Ovary (tissue), 10 donors: ENCODE measurements at places on chromosomes 12 and 14. TPM values are rescaled to one million over a fixed set of nuclear protein-coding genes. Genes with fewer than 3 reads are reported as not detected.

JAG2 gene
- total RNA-seq = 2.5 TPM

APOLD1 gene
- 8.9 TPM for total RNA-seq

TMEM229B gene
- 3.5 TPM for total RNA-seq

HCAR1 gene
- total RNA-seq = 0.48 TPM

USP44 gene
- 1.6 TPM for total RNA-seq

SSPN gene
- total RNA-seq = 44.2 TPM

RPS6KA5 gene
- total RNA-seq = 8.4 TPM

CHGA gene
- total RNA-seq = 0.48 TPM

ACACB gene
- total RNA-seq = 27.1 TPM

- H3K27me3 ChIP-seq = no peaks in the 10 kb centered on the region
- peak overlapping the region; percentile 77 for H3K4me3 ChIP-seq
- no peaks in the 10 kb centered on the region for H3K36me3 ChIP-seq
- H3K27ac ChIP-seq = peak overlapping the region; percentile 81
These were observed 691 bp downstream of the SLC2A13 start for GRCh38 chr12:40105265-40105514.

- no peaks in the 10 kb centered on the region for H3K36me3 ChIP-seq
- H3K27ac ChIP-seq = no peak overlapping the region
- H3K4me3 ChIP-seq = no peak overlapping the region
- H3K4me1 ChIP-seq = no peaks in the 10 kb centered on the region
- H3K27me3 ChIP-seq = no peaks in the 10 kb centered on the region
- no peak for DNase-seq
These were observed 36.7 kb upstream of the NKX2-8 start for GRCh38 chr14:36619131-36619530.

- H3K4me3 ChIP-seq = no peak overlapping the region
- DNase-seq = no peak
- H3K27me3 ChIP-seq = no peaks in the 10 kb centered on the region
- no peaks in the 10 kb centered on the region for H3K36me3 ChIP-seq
These were observed 313.3 kb downstream of the DUSP6 start for GRCh38 chr12:89038831-89039512.

DNA sequence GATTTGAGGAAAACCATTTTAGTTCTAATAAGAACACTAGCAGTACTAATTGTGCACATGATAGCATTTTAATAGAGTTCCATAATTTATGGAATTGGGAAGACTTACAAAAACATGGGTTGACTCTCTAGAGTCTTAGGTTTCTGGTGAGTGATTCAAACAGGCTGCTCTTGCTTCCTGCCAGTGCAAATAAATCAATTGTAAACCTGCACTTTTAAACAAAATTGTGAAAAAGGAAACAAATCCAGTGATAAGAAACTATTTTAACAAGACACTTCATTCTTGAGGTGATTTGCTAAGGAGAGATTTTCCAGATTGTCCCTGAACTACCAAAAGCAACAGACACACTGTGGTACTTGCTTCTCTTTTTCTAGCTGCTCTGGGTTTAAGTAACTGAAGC is 112.2 kb downstream of the CACNA1C start:
- no peak overlapping the region for H3K27ac ChIP-seq
- H3K27me3 ChIP-seq = no peaks in the 10 kb centered on the region
- no peak for DNase-seq
- peaks cover 14% of the 10 kb centered on the region for H3K4me1 ChIP-seq
- no peak overlapping the region for H3K4me3 ChIP-seq

DNA sequence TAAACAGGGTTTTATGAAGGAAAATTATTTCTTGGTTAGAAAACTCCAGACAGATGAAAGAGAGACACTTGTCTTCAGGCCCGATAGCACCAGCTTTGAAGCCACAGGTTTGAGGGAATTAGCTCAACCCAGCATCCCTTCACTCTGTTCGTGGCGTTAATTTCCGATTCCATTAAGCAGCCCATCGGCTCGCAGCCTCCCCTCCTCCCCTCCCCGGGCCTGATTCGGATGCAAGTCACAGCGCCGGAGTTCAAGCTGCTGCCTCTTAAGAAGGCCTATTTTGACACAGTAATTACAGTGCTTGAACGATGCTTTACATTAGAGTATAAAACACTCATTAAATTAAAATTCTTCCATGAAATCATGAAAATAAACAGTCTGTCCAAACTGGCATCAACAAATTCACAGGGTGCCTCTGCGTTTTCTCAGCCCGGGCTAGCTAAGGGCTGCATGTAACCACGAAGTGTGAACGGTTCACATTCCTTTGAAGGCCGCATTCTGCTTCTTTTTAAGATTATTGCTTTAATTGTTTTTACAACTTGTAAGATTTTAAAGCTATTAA is 145.8 kb downstream of the DICER1 start:
- H3K36me3 ChIP-seq = no peaks in the 10 kb centered on the region
- H3K4me3 ChIP-seq = no peak overlapping the region
- no peak overlapping the region for H3K27ac ChIP-seq
- DNase-seq = no peak
- H3K4me1 ChIP-seq = peaks cover 4% of the 10 kb centered on the region

DNA sequence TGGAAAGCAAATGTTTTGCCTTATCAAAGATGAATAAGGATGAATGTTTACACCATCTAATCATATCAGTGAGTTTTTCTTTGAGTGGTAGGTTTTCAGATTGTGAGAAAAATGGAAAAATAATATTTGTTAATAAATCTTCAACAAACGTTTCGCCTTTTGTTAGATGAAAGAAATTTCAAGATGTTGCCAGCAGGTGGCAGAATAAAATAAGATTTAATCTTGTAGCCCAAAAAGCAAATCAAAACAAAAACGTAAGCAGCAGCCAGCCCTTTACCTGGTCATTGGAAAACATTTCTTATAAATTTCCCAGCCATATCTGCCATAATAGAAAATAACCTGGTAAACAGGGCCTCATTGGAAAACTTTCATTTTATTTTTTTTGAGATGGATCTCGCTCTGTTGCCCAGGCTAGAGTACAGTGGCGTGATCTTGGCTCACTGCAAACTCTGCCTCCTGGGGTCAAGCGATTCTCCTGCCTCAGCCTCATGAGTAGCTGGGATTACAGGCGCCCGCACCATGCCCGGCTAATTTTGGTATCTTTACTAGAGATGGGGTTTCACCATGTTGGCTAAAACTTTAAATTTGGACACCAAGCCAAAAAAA is 15.4 kb upstream of the TMEM120B start:
- H3K27ac ChIP-seq = no peak overlapping the region
- H3K27me3 ChIP-seq = no peaks in the 10 kb centered on the region
- H3K4me3 ChIP-seq = no peak overlapping the region
- no peaks in the 10 kb centered on the region for H3K4me1 ChIP-seq
- no peak for DNase-seq

GRCh38 chr12:23855813-23856212 is 93.7 kb downstream of the SOX5 start:
- H3K36me3 ChIP-seq = no peaks in the 10 kb centered on the region
- no peaks in the 10 kb centered on the region for H3K4me1 ChIP-seq
- H3K4me3 ChIP-seq = no peak overlapping the region
- no peak for DNase-seq
- no peaks in the 10 kb centered on the region for H3K27me3 ChIP-seq

- no peaks in the 10 kb centered on the region for H3K36me3 ChIP-seq
- no peak overlapping the region for H3K27ac ChIP-seq
- DNase-seq = no peak
These were observed 187.3 kb upstream of the RMST start for GRCh38 chr12:97275256-97275655.

DNA sequence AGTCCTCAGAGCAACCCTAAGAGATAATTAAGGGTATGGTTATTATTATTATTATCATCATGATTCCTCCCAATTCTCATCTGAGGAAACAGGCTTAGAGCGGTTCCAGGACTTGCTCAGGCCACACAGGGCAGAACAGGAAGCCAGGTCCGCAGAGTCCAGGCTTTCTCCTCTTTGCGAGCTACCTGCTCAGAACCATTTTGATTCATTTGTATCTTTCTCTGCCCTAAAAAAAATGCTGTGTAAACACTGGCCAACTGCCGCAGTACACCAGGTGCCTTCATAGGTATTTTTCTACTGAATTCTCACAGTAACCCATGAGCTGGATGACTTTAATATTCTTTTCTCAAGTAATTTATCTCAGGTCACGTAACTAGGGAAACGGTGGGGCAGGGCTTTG is 45.3 kb downstream of the ST8SIA1 start:
- H3K27ac ChIP-seq = no peak overlapping the region
- no peak overlapping the region for H3K4me3 ChIP-seq
- no peak for DNase-seq
- no peaks in the 10 kb centered on the region for H3K36me3 ChIP-seq
- H3K27me3 ChIP-seq = no peaks in the 10 kb centered on the region

- DNase-seq = no peak
- peaks cover 4% of the 10 kb centered on the region for H3K4me1 ChIP-seq
- no peak overlapping the region for H3K27ac ChIP-seq
These were observed 149.7 kb downstream of the PHLDA1 start for GRCh38 chr12:75881920-75882319.

GRCh38 chr12:104172570-104172947 is 34.5 kb upstream of the NFYB start:
- peaks cover 1% of the 10 kb centered on the region for H3K4me1 ChIP-seq
- H3K27ac ChIP-seq = no peak overlapping the region
- H3K27me3 ChIP-seq = no peaks in the 10 kb centered on the region
- H3K4me3 ChIP-seq = no peak overlapping the region
- H3K36me3 ChIP-seq = no peaks in the 10 kb centered on the region

- H3K36me3 ChIP-seq = no peaks in the 10 kb centered on the region
- no peak overlapping the region for H3K4me3 ChIP-seq
- DNase-seq = peak; percentile 61
- H3K27ac ChIP-seq = peak overlapping the region; percentile 39
- peaks cover 45% of the 10 kb centered on the region for H3K4me1 ChIP-seq
These were observed 30.3 kb downstream of the PITPNM2 start for GRCh38 chr12:123120452-123121166.

GRCh38 chr14:68608574-68608962 is 184.3 kb downstream of the ZFP36L1 start:
- H3K4me1 ChIP-seq = peaks cover 34% of the 10 kb centered on the region
- no peaks in the 10 kb centered on the region for H3K36me3 ChIP-seq
- DNase-seq = no peak
- no peak overlapping the region for H3K4me3 ChIP-seq

DNA sequence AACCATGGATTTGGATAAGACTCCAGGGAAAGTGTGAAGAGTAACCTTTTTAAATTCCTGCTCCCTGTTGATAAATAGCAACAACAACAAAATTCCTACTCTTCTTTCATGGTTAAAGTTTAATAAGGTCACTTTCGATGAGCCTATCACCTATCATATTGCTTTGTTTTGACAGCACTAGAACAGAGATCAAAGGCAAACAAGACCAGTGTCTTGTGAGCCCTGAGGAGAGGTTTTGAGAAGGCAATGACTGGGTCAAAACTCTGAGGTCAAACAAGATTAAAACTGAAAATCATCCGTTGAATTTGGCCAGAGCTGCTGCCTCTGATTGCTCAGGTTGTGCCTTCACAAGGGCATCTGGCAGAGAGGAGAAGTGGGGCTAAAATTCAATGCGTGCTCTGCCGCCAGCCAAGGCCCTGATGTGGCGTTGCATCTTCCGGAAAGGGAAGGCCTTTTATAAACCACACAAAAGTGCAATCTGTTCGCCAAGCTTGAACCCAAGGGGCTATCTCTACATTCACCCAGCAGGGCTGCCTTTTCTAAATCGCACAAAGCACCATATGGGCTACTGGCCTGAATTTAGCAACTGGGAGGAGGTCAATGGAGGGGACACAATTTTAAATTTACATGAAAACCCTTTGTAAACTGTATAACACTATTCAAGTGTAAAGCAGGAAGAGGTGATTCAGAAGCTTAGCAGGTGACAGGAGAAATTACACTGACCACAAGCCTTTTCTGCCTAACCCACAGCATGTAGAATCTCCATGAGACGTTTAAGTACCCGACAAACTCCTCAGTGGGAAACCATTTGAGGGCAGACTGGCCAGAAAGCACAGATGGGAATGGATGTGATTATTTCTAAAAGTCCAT is 140.8 kb downstream of the DAD1 start:
- no peaks in the 10 kb centered on the region for H3K4me1 ChIP-seq
- no peaks in the 10 kb centered on the region for H3K36me3 ChIP-seq
- no peak overlapping the region for H3K4me3 ChIP-seq
- H3K27me3 ChIP-seq = no peaks in the 10 kb centered on the region
